Pancreas (tissue), 10 donors: ENCODE measurements at places on chromosomes 1 and 21.

DNA sequence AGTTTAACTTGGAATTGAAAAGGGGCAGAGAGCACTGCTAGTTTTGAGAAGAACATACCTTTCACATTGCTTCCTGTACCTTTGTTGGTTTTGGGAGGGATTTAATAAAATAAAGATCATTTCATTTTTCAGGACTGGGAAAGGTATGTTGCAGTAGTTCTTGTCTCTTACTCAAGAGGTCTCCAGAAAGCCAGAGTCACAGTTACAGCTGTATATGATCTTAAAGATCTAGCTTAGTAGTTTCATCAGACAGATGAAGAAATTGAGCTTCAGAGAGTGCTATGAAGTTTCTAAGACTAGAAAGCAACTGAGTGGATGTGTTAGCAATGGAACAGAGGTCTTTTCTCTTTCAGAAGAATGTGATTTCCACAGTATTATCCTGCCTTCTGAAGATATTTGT, 1.0 kb downstream of the OR10K2 start:
- no peaks in the 10 kb centered on the region for H3K4me1 ChIP-seq
- no peak for DNase-seq
- no peaks in the 10 kb centered on the region for H3K36me3 ChIP-seq
- H3K27me3 ChIP-seq = no peaks in the 10 kb centered on the region
- H3K4me3 ChIP-seq = no peak overlapping the region

GRCh38 chr1:119674835-119675289, 26.8 kb upstream of the ZNF697 start:
- H3K4me3 ChIP-seq = peak overlapping the region; percentile 36
- H3K27me3 ChIP-seq = no peaks in the 10 kb centered on the region
- no peak for DNase-seq
- peak overlapping the region; percentile 61 for H3K27ac ChIP-seq

DNA sequence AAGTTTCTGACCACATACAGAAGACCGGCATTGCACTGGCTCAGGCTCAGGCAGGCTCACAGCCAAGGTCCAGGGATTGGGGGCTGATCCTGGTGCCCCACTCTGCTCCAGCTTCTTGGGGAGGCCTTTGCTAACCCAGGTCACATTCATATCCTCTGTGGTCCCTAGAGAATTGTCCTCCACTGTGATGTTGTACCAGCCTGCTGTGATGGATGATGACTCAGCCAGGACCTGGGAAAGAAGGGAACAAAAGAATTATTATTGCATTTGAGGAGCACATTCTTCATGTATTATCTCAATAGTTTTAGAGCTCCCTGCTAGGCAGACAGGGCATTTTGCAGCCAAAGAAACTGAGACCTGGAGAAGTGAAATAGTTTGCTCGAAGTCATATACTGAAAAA, 114.3 kb upstream of the ETV3 start:
- H3K4me1 ChIP-seq = no peaks in the 10 kb centered on the region
- H3K36me3 ChIP-seq = no peaks in the 10 kb centered on the region
- H3K4me3 ChIP-seq = no peak overlapping the region
- H3K27ac ChIP-seq = no peak overlapping the region
- DNase-seq = no peak
- H3K27me3 ChIP-seq = no peaks in the 10 kb centered on the region

- no peak overlapping the region for H3K4me3 ChIP-seq
- H3K27me3 ChIP-seq = no peaks in the 10 kb centered on the region
- H3K36me3 ChIP-seq = no peaks in the 10 kb centered on the region
- H3K4me1 ChIP-seq = peaks cover 11% of the 10 kb centered on the region
Observed at GRCh38 chr1:1345860-1346500, 3.2 kb downstream of the DVL1 start.

- H3K27ac ChIP-seq = peak overlapping the region; percentile 96
- peak overlapping the region; percentile 74 for H3K4me3 ChIP-seq
- no peaks in the 10 kb centered on the region for H3K27me3 ChIP-seq
- H3K4me1 ChIP-seq = peaks cover 42% of the 10 kb centered on the region
- no peaks in the 10 kb centered on the region for H3K36me3 ChIP-seq
Observed at GRCh38 chr1:231420959-231421545, 1.0 kb downstream of the EGLN1 start.

- H3K27ac ChIP-seq = no peak overlapping the region
- H3K36me3 ChIP-seq = no peaks in the 10 kb centered on the region
- H3K27me3 ChIP-seq = no peaks in the 10 kb centered on the region
- no peak overlapping the region for H3K4me3 ChIP-seq
Observed at GRCh38 chr1:33685256-33685655, 178.6 kb upstream of the HMGB4 start.

GRCh38 chr1:93840956-93841482, 38.0 kb downstream of the DNTTIP2 start:
- no peak for DNase-seq
- no peak overlapping the region for H3K4me3 ChIP-seq
- H3K4me1 ChIP-seq = peaks cover 6% of the 10 kb centered on the region
- no peak overlapping the region for H3K27ac ChIP-seq
- H3K27me3 ChIP-seq = no peaks in the 10 kb centered on the region

- no peaks in the 10 kb centered on the region for H3K27me3 ChIP-seq
- no peaks in the 10 kb centered on the region for H3K36me3 ChIP-seq
- H3K4me3 ChIP-seq = no peak overlapping the region
- no peaks in the 10 kb centered on the region for H3K4me1 ChIP-seq
Observed at GRCh38 chr1:177646757-177647730, 322.8 kb downstream of the SEC16B start.

GRCh38 chr1:146032631-146033219, 11.2 kb upstream of the HJV start:
- no peaks in the 10 kb centered on the region for H3K27me3 ChIP-seq
- no peaks in the 10 kb centered on the region for H3K4me1 ChIP-seq
- H3K27ac ChIP-seq = no peak overlapping the region
- DNase-seq = no peak
- H3K36me3 ChIP-seq = no peaks in the 10 kb centered on the region

- no peaks in the 10 kb centered on the region for H3K36me3 ChIP-seq
- H3K4me3 ChIP-seq = no peak overlapping the region
- no peak for DNase-seq
- no peaks in the 10 kb centered on the region for H3K27me3 ChIP-seq
- no peak overlapping the region for H3K27ac ChIP-seq
Observed at GRCh38 chr1:219151467-219151866, 22.2 kb upstream of the LYPLAL1 start.

DNA sequence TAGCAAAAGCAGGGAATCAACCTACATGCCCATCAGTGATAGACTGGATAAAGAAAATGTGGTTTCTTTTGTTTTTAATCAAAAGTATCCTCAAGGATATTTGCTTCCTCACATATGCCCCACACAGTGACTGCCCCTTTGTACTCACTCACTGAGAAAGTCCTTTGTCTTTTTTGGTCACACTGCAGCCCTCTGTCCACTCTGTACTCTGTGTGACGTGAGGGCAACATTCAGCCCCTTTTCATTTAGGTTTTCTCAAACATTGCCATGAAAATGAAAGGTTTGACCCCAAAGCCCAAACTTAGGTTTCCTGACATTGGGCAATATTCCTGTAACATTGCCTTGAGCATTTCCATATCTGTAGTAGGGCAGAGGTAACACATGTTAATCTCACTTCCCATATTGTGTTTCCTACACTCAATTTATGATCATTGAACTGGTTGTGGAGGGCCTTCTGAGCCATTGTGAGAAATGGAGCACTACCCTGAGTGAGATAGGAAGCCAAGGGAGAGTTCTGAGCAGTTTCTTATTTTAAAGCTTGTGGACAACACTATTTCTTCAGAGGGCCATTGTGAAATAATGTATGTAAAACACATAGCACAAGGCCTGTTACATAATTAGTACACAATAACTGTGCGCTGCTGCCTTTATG, 501.9 kb upstream of the C1orf87 start:
- no peaks in the 10 kb centered on the region for H3K27me3 ChIP-seq
- H3K4me1 ChIP-seq = no peaks in the 10 kb centered on the region
- H3K4me3 ChIP-seq = no peak overlapping the region
- H3K36me3 ChIP-seq = no peaks in the 10 kb centered on the region
- H3K27ac ChIP-seq = no peak overlapping the region
- DNase-seq = no peak

DNA sequence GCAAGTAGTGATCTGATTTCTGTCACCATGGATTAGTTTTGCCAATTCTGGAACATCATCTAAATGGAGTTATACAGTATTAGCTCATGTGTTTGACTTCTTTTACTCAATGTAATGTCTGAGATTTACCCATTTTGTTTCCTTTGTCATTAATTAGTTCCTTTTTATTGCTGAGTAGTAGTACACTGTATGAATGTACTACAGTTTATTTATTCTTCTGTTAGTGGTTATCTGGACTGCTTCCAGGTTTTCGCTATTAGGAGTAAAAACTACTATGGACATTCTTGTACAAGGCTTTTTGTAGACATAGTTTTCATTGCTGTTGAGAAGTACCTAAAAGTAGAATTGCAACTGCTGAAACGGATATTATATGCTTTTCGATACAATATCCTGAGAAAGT, 14.1 kb downstream of the SUCO start:
- no peaks in the 10 kb centered on the region for H3K27me3 ChIP-seq
- H3K36me3 ChIP-seq = no peaks in the 10 kb centered on the region
- peaks cover 66% of the 10 kb centered on the region for H3K4me1 ChIP-seq
- no peak for DNase-seq
- no peak overlapping the region for H3K27ac ChIP-seq

DNA sequence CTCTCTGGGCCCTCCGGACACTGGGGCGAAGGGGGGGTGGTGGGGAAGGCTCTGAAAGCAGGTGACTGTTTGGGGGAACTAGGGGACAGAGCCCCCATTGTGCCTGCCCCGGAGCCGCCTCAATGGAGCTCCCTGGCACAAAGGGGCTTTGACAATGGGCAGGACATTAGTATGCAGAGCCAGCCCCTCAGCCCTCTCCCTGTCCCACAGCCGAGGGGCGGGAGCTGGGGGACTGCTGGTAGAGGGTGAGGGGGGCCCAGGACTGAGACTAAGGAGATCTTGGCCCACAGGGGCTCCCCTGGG, 7.8 kb downstream of the KCNJ10 start:
- H3K4me1 ChIP-seq = no peaks in the 10 kb centered on the region
- H3K4me3 ChIP-seq = no peak overlapping the region
- no peaks in the 10 kb centered on the region for H3K36me3 ChIP-seq

DNA sequence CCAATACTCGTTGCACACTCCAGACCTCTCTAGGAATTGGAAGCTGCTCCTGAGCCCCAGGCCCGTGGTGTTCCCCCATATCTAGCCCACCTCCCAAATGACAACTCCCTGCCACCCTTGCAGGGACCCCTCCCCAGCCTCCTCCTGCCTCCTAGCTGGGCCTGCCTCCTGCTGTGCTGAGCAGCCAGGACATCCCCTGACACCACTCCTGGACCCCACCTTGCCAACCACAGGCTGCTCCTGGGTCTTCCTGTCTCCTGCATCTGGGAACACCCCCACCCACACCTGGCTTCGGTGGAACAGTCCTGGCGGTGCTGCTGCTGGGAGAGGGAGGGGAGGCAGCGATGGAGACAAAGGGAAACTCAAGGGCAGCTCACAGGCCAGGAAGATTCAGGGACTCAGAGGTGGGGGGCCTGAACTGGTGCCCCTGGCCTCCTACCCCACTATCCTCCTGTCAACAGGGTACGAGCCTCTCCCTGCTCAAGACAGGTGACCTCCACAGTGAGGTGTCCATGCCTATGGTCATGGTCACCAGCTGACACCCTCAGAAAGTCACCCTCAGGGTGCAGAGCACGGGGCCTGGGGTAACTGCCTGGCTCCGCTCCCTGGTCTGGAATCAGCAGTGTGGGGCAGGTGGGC, 81.2 kb downstream of the RIPK4 start:
- no peak overlapping the region for H3K4me3 ChIP-seq
- H3K27ac ChIP-seq = peak overlapping the region; percentile 78
- no peak for DNase-seq
- H3K27me3 ChIP-seq = no peaks in the 10 kb centered on the region
- peaks cover 25% of the 10 kb centered on the region for H3K4me1 ChIP-seq

DNA sequence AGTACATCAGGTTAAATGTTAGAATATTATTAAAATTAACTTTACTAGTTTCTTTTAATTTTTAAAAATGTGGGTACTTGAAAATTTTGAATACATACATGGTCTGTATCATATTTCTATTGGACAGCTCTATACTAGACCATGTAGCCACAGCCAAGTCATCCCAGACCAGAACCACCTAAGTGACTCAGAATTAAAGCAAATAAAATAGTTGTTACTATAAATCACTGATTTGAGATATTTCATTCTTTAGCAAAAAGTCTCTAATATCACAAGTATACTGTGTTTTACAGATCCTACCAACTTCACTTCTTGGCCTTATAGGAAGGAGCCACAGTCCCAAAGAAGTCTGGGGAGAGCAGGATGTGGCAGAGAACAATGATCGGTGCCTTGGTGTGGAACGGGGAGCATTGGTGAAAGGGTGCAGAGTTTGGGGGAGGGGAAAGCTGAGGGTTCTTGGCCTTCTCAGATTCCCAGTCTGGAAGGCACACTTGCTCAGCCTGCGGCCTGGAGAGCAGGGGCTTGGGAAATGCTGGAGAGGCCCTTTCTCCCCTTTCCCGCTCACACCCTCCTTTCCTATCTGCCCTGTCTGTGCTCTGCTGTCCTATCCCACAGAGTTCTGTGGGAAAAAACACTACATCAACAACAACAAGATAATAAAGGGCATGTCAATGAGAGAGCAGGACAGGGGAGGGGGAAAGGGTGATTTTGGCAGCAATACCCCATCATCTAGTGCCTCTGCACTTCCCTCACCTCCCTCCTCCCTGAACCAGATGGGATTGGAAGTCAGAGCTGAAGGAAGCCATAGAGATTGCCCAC, 122.1 kb downstream of the NGF start:
- H3K4me1 ChIP-seq = no peaks in the 10 kb centered on the region
- no peak overlapping the region for H3K4me3 ChIP-seq
- no peaks in the 10 kb centered on the region for H3K27me3 ChIP-seq
- H3K36me3 ChIP-seq = no peaks in the 10 kb centered on the region

- peak overlapping the region; percentile 23 for H3K4me3 ChIP-seq
- no peaks in the 10 kb centered on the region for H3K27me3 ChIP-seq
- no peaks in the 10 kb centered on the region for H3K4me1 ChIP-seq
- DNase-seq = peak; percentile 50
Observed at GRCh38 chr21:37220433-37220980, 46.6 kb downstream of the VPS26C start.

- no peak for DNase-seq
- no peaks in the 10 kb centered on the region for H3K36me3 ChIP-seq
- no peak overlapping the region for H3K4me3 ChIP-seq
- no peaks in the 10 kb centered on the region for H3K27me3 ChIP-seq
Observed at GRCh38 chr1:61640531-61641530, 84.1 kb downstream of the TM2D1 start.

- DNase-seq = no peak
- no peaks in the 10 kb centered on the region for H3K36me3 ChIP-seq
- H3K27ac ChIP-seq = no peak overlapping the region
- no peak overlapping the region for H3K4me3 ChIP-seq
Observed at GRCh38 chr1:68815632-68816031, 318.8 kb upstream of the DEPDC1 start.
